ENCODE measurements at places on chromosomes 5 and 9. TPM values are rescaled to one million over a fixed set of nuclear protein-coding genes. Genes with fewer than 3 reads are reported as not detected.

Gene WNT8A
- not detected for total RNA-seq

Gene ACOT12
- not detected for total RNA-seq

Gene TTC1
- total RNA-seq: 62.2 TPM

Gene FAT2
- total RNA-seq: 0.01 TPM

Gene FBN2
- total RNA-seq: 17.6 TPM

Gene CDC25C
- total RNA-seq: 8.8 TPM

Gene MED7
- total RNA-seq: 14.8 TPM

Gene CATSPER3
- 0.15 TPM for total RNA-seq

Gene SPIN1
- 37.3 TPM for total RNA-seq

Gene CDH10
- 0.05 TPM for total RNA-seq

Gene TTC23L
- total RNA-seq: not detected

Gene ARHGEF39
- 18.8 TPM for total RNA-seq

Gene NPDC1
- 78.9 TPM for total RNA-seq

Gene MRPS2
- 130 TPM for total RNA-seq

Gene SNAPC4
- 10.4 TPM for total RNA-seq

Gene SLC6A7
- not detected for total RNA-seq

Gene MLANA
- total RNA-seq: not detected

Gene PAEP
- 0.25 TPM for total RNA-seq

Gene NTNG2
- 1.2 TPM for total RNA-seq

Gene S1PR3
- total RNA-seq: 93.6 TPM

Gene FOXD4L5
- total RNA-seq: 0.06 TPM

Gene PCDHGA7
- total RNA-seq: 0.74 TPM

Gene DNAH5
- 1.9 TPM for total RNA-seq

Gene NOTCH1
- total RNA-seq: 11.0 TPM

Gene TPRN
- 8.2 TPM for total RNA-seq

Gene PSAT1
- total RNA-seq: 174 TPM

Gene SLC1A1
- total RNA-seq: 1.2 TPM

Gene JAK2
- total RNA-seq: 3.9 TPM

Gene ANKRD33B
- 10.5 TPM for total RNA-seq

Gene OBP2B
- total RNA-seq: not detected

Gene TNFSF15
- total RNA-seq: 0.11 TPM

Gene CENPH
- 27.4 TPM for total RNA-seq

Gene PCDHB15
- 0.13 TPM for total RNA-seq

Gene FAM221B
- total RNA-seq: not detected

Gene ANKRD55
- total RNA-seq: not detected

Gene CCDC192
- total RNA-seq: not detected

Gene FOXD4L4
- 0.13 TPM for total RNA-seq

Gene PCDHGC4
- not detected for total RNA-seq

Gene F12
- 15.9 TPM for total RNA-seq

Gene PLPPR1
- total RNA-seq: not detected

Gene LCN9
- not detected for total RNA-seq

Gene PCA3
- not detected for total RNA-seq

Gene ADCY2
- not detected for total RNA-seq

Gene ADAMTS12
- total RNA-seq: 7.1 TPM

Gene PCDHA12
- total RNA-seq: 3.0 TPM

Gene SNX24
- 20.2 TPM for total RNA-seq

Gene OTP
- 0.09 TPM for total RNA-seq

Gene GDNF
- total RNA-seq: 0.05 TPM

All from A549 treated with AZD2906 at 1 μM for 4 hours (cell line).